ENCODE measurements at places on chromosomes 2 and 18.

GRCh38 chr2:128454980-128455720 lies 136.5 kb upstream of the HS6ST1 start:
- no peak for DNase-seq

- no peak for DNase-seq
These were observed 49.8 kb downstream of the CAB39 start for GRCh38 chr2:230762317-230762896.

- no peak for DNase-seq
These were observed 41.1 kb downstream of the ACOXL start for GRCh38 chr2:110773401-110773921.

GRCh38 chr18:59897321-59897954 lies 2.4 kb upstream of the PMAIP1 start:
- no peak for DNase-seq

DNA sequence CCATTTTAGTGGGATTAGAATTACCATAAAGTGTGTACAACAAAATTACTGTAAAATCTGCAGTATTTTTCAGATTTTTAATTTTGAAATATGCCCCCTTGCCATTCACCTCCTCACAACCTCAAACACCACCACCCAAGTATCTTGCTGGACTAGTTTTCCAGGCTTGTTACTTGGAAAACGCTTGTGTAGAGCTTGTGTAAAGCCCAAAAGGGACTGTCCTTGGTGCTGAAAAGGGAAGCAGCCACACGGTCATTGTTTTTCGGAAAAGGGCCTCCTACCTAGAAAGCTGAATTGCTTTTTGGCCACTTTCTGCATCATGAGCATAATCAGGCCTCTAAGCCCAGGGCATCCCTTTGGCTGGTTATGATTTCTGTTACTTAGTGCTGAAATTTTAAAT lies 563.4 kb downstream of the LRRTM4 start:
- no peak for DNase-seq

All from esophagus squamous epithelium (tissue), 5 donors.